ENCODE measurements at places on chromosomes 2 and 18.

DNA sequence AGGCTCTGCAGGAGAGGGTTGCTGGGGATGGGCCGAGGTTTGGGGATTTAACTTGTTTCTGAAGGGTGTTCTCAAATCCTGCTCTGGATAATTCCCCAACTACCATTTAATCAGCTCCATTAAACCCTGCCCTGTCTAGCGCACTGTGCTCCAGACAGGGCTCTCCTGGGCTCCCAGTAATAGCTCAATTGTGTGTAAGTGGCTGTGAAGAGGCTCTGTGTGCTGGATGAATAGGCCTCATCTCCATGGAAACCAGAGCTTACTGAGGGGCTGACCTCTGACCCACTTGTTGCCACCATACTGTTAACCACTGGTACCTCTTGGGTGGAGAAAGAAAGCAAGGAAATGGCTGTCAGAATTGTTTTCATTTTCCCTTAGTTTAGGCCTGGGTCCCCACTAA is 92.9 kb downstream of the TGOLN2 start:
- no peak for DNase-seq

DNA sequence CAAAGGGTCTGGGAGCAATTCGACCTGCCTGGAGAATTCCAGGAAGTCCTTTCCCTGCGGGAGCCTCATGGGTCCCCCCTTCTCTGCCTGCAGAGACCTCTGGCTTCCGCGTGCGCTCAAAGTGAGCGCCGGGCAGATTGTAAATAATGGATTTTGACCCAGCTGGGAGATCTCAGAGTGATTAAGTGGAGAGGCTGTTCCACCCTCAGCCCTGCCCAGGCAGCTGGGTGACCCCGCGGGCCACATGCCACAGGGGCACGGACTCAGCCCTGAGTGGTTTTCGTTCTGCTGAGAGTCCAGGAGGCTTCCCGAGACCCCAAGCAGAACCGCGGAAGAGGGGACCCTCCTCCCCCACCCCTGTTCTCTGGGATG is 1.2 kb downstream of the KCNG2 start:
- DNase-seq, result no peak

- no peak for DNase-seq
These were observed 16.4 kb downstream of the EEF1B2 start for GRCh38 chr2:206176121-206176520.

DNA sequence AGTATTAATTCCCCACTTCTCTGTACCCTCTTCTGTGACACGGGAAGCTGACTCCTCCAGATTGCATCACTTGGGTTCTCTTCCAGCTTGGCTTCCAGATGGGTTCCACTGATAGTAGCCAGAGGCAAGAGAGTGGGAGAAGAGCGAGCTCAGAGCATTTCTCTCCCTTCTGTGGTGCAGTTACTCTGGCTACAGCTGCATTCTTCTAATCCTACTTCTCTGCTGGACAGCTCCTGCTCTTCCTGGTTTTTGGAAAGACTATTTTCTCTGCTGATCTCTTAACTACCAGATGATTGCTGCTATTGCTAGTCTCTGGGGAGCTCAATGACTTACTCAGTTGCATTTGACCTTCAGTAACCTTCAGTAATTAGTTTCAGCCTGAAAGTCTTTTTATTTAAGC is 187.5 kb upstream of the MAP2 start:
- DNase-seq, result no peak

GRCh38 chr18:74895686-74896085 is 298.0 kb downstream of the ZNF407 start:
- DNase-seq, result no peak

- no peak for DNase-seq
These were observed 159.1 kb upstream of the CREB1 start for GRCh38 chr2:207370646-207371045.

DNA sequence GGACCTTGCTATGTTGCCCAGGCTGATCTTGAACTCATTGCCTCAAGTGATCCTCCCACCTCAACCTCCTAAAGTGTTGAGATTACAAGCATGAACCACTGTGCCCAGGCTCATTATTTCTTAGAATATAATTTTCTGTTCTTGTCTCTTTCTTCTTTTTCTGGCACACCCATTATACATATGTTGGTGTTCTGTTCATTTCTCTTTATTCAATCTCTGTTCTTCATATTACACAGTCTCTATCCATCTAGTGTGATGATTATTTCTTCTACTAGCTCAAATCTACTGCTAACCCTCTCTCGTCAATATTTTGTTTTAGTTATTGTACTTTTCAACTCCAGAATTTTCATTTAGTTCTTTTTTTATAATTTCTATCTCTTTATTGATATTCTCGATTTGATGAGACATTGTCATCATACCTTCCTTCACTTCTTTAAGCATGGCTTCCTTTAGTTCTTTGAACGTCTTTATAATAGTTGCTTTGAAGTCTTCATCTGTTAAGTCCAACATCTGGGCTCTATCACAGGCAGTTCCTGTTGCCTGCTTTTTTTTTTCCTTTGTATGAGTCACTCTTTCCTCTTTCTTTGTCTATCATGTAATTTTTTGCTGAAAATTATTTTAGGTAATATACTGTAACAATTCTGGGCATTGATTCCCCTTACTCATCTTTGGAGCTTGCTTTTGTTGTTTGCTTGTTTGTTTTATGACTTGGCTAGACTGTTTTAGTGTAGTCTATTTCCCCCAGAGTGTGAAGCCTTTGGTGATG is 196.4 kb upstream of the NABP1 start:
- DNase-seq, result no peak

GRCh38 chr2:8656160-8656641 is 25.7 kb upstream of the ID2 start:
- DNase-seq, result no peak

- no peak for DNase-seq
These were observed 59.4 kb downstream of the STEAP3 start for GRCh38 chr2:119282996-119283511.

GRCh38 chr2:69165091-69165880 is 152.3 kb downstream of the ANTXR1 start:
- DNase-seq, result no peak

GRCh38 chr2:120654381-120655134 is 81.1 kb upstream of the GLI2 start:
- no peak for DNase-seq

DNA sequence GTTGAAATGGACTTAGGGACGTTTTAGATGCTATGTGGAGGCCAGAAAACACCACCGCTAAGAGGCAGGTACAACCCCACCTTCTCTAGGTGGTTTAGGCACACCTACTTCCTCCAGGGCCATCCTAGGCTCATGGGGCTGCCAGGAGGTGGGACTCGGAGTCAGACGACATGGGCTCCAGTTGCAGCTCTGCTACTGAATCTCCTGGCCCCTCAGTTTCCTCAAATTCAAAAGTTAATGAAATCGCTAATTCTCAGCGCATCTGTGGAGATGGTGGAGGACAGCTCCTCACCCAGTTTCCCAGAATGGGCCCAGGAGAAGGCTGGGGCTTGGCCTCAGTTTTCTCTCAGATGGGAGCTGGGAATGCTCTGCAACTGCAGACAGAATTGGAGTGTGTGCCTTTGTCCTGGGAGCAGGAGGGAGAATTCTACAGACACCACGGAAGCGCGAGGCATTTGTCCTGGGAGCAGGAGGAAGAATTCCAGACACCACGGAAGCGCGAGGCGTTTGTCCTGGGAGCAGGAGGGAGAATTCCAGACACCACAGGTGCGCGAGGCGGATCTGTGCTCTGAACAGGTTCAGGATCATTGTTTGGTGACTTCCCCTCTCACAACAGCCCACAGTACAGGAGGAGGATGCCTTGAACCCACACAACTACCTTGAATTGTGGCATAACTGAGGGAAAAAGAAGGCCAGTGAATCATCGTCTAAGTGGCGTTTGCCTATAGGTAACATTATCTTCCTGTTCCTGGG is 103.7 kb upstream of the PXDN start:
- no peak for DNase-seq

- DNase-seq, result no peak
These were observed 81.4 kb upstream of the GCFC2 start for GRCh38 chr2:75792146-75792545.

DNA sequence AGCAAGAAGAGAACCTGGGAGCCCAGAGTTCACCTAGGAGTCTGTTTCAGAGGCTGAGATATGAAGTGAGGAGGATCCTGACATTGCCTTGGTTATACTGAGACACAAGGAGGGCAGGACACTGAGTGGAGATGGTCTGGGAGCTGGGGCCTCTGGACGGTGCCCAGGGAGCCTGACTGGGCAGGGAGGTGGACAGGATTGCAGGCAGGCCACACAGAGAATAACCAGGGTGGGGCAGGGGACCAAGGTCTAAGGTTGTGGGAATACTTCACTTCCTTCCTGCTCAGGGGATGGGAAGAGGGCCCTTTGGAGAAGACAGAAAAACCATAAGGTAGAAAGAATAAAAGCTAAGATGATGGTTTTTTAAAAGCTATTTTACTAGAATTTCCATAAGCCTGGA is 18.7 kb downstream of the EDAR start:
- DNase-seq, result no peak

GRCh38 chr2:203948733-203949132 is 12.2 kb downstream of the ICOS start:
- no peak for DNase-seq

DNA sequence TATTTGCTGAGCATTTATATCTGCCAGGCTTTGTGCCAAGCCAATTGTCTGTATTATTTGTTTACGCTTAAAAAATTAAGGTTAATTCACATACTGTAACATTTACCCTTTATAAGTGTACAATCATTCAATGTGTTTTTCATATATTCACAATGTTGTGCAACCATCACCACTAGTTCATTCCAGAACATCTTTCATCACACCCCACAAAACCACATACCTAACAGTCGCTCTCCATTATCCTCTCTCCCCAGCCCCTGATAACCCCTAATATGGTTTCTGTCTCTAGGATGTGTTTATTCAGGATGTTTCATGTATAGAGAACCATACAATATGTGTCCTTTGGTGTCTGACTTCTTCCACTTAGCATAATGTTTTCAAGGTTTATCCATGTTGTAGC is 234.1 kb downstream of the INSIG2 start:
- no peak for DNase-seq

DNA sequence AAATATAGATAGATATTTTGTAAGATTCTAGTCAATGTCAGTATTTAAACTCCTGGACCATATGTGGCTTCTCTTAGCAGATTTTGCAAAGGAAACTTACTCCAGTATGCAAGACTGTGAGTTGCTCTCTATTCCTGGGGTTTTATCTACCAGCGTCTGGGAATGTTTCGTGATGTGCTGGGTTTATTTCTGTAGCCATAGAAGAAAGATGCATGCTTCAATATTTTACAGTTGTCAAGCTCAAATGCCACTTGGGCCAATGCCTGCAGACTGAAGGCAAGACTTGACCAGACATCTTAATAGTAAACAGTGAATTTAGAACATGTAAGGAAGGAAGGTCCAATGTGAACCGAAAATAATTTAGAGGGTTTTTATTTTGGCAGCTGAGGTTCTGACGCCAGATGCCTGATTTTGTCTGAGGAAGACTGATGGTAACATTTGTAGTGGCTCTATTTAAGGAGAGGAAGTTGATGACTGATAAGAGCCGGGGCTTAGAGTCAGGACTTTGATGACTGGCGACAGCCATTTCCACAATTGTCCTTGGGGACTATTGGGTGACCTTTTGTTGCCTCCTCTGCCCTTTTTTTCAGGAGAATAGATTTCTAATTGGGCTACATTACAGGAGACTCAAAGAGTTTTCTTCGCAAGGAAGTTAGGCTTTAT is 154.3 kb downstream of the RAPGEF4 start:
- no peak for DNase-seq

GRCh38 chr18:54812885-54813284 is 15.4 kb upstream of the RAB27B start:
- no peak for DNase-seq

DNA sequence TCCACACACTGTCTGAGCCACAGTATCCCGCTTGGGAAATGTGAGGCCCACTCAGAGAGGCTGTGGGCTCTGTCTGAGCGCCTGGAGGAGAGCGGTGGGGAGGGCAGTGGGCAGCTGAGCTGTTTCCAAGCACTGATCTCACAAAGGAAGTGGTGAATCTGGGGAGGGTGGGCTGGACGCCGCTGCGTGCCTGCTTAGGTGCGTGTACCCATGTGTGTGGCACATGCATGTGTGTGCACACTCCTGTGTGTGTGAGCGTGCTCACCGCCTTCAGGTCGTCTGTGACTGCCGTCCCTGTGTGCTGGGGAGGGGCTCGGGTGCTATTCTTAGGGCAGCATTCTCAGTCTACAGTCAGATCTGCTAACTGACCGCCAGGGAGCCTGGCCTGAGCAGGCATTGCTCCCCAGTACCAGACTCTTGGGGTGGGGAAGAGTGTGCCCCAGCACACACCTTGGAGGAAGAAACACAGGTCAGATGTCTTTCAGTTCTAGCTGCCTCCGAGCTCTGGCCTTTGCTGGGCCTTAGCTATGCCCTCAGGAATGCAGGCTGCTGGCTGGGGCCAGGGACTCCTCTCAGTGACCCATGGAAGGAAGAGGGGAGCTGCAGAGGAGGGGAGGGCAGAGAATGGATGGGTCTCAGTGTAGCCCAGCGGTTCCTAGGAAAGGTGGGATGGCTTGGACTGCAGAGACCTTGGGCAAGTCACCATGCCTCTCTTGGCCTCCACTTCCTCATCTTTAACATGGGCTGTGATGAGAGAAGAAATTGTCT is 31.4 kb downstream of the KCNIP3 start:
- DNase-seq, result no peak

- DNase-seq, result no peak
These were observed 43.2 kb upstream of the NOSTRIN start for GRCh38 chr2:168758970-168759820.

DNA sequence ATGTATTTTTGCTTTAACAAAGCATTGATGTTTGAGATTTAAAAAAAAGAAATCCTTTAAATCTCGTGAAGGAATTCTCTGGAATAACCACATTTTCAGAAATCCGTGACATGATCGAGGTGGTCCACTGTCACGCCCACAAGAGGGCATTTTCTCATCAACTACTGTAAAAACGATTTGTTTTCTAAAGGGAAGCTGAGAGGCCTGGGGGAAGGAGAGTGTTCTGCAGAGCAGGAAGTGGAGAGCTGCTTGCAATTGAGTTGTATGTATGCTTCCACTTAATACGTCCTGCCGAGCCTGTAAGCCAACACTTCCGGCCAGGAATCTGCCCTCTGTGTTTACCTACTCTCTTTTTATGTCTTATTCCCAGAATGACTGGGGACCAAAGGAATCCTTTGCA is 19.4 kb downstream of the KLHL29 start:
- no peak for DNase-seq

GRCh38 chr2:239462191-239462515 is 61.3 kb upstream of the HDAC4 start:
- DNase-seq, result no peak

DNA sequence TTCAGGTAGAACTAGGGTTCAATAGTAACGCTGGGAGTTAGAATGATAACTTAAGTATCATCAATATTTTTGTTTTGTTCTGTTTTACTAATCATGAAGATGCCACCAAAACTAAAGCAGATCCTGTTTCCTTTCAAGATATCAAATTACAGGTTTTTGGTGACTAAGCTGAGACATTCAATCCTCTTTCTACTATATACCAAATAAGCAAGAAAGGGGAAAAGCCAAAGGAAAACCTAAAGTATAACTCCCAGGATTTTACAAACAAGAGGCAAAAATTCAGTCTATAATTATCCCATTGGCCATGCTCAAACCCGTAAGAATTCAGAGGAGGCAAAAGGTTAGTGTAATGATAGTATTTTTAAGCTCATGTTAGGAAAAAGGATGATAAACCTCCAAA is 175.2 kb upstream of the CCDC150 start:
- DNase-seq, result no peak

Data from stimulated activated CD8-positive, alpha-beta memory T cell treated with anti-CD3 and anti-CD28 coated beads, Interleukin-4, amount 100 ng/mL, for 1 hour (primary cell).